ENCODE measurements at places on chromosomes 11 and 22.

GRCh38 chr11:57515332-57516060 is at the start of gene SLC43A1:
SLC43A1 (minus strand) TSS chr11:57515702; CDS start chr11:57514111, 1,591 bp downstream.
- DNase-seq = peak; percentile 70

GRCh38 chr11:1532014-1532586 is 40.0 kb downstream of the DUSP8 start:
- DNase-seq = no peak

- DNase-seq = no peak
Measured at GRCh38 chr22:23603266-23603665, 23.2 kb upstream of the IGLL1 start.

GRCh38 chr11:64035576-64035975 is at the start of gene FLRT1:
FLRT1 (plus strand) TSS chr11:64035931; CDS start chr11:64116268, 80,337 bp downstream.
- DNase-seq = no peak

- no peak for DNase-seq
Measured at GRCh38 chr22:49447837-49448236, 379.8 kb downstream of the BRD1 start.

DNA sequence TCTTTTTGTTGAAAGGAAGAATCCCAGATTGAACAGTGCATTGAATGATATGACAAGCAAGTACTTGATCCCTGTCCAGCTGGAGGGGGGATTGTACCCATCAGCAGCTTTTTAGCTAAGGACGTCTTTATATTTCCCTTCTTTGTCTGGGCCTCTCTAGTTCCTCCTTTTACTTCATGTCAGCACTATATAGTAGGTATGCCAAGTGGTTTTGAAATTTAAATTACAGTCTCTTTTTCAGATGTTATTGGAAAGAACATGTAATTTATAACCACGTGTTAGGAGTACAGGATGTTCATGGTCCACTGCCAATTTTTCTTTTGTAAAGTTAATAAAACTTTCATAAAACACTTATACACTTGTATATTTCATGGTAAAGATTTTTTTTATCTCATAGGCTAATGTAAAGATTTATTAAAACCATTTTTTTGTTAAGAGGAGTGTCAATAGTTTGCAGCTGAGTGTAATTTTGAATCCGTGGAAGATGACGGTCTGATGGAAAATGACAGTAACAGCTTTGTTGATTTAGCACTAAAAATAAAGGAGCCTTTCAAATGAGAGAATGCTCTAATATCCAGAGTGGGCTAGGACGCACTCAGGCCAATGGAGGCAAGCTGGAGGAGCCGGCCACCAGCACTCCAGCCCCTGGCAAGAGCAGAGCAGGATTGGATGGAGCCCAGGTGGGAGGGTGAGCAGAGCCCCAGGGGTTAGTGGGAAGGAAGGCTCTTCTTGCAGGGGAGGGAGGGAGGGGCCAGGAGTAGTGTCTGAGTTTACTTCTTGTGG is 488.3 kb downstream of the INSC start:
- DNase-seq = no peak

- peak; percentile 28 for DNase-seq
Measured at GRCh38 chr11:64759722-64760719, at the start of gene PYGM. PYGM (minus strand) TSS chr11:64759974; CDS start chr11:64759898, 76 bp downstream.

- no peak for DNase-seq
Measured at GRCh38 chr11:79742176-79742575, 301.3 kb upstream of the TENM4 start.

DNA sequence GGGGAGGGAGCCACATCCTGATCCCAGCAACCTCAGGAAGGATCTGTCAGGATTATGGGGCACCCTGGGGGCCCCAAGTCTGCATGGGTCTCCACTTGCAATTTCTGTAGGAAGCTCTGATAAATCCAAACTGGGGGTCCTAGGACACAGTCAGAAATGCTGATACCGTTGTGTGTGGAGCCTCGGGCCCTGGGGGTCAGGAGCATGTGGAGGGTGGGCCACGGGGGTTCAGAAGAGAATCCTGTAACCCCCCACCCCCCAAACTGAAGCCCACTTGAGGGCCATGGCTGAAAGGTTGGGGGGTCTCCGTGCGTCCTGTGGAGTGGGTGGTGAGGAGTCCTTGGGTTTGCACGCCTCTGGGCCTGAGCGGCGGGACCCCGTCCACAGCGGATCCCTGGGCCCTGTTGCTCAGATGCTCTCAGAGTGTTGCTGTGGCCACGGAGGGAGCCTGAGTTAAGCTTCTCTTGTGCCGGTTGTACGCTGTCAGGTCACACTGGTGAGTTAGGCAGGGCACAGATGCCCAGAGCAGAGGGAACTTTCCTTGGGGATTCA is 72.2 kb downstream of the LRP5 start:
- no peak for DNase-seq

DNA sequence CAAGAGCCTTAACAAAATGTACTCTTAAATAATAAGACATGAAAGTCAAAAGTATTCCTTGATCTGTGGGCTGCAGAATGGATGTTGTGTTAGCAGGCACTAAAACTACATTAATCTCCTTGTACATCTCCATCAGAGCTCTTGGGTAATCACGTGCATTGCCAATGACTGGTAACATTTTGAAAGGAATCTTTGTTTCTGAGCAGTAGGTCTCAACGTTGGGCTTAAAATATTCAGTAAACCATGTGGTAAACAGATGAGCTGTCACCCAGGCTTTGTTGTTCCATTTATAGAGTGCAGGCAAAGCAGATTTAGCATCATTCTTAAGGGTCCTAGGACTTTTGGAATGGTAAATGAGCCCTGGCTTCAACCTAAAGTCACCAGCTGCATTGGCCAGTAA is 152.9 kb downstream of the PKNOX2 start:
- no peak for DNase-seq

DNA sequence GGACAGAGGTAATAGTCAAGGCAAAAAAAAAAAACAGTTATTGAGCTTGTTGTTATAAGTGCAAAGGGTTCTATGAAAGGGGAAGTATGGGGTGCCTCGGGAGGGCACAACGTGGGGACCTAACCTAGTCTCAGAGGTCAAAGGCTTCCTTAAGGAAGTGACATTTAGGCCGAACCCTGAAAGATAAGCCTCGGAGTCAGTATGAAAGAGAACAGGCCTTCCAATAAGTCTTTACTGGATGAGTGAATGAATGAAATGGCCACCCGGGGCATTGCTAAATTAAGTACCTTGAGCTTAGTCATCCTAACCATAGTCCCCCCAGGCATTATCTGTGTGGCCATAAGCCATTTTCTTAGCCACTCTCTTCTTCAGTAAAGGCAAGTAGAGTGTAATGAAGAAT is 19.7 kb downstream of the FLI1 start:
- DNase-seq = peak; percentile 77

GRCh38 chr11:120139316-120140069 is 1.6 kb upstream of the TRIM29 start:
- no peak for DNase-seq

GRCh38 chr11:9716275-9717039 is 52.6 kb downstream of the SWAP70 start:
- peak; percentile 95 for DNase-seq

DNA sequence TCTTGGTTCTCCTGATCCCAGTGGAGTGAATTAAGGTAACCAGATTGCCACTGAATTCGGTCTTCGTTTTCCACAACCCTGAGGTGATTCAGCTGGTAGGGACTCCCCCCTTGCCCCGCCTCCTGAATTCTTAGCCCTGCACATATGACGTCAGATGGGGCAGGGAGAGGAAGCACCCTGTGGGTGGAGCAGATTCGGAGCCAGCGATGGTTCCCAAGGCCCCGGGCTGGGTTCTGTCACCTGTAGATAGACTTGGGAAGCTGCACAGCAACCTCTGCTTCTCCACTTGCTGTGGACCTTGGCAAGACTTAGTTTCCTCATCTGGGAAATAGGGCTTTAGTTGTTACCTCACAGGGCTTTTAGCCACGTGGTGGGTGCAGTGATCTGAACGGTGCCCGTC is 67.8 kb downstream of the CTTN start:
- DNase-seq = no peak
